Thyroid gland (tissue), 4 donors: ENCODE measurements at places on chromosomes 1 and 21.

DNA sequence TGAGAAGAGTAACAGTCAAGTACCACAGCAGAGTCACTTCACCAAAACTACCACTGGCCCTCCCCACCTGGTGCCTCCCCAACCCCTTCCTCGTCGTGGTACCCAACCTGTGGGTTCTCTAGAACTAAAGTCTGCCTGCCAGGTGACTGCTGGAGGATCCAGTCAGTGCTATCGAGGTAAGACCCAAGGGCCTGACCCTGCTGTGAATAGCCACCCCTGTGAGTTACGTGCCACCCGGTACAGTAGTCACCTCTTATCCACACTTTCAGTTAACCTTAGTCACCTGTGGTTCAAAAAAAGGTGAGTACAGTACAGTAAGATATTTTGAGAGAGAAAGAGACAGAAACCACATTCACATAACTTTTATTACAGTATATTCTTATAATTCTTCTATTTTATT is 16.5 kb downstream of the TTF2 start:
- DNase-seq, result no peak

- peak; percentile 64 for DNase-seq
These were observed 520 bp downstream of the PLEKHN1 start for GRCh38 chr1:966704-967300.

DNA sequence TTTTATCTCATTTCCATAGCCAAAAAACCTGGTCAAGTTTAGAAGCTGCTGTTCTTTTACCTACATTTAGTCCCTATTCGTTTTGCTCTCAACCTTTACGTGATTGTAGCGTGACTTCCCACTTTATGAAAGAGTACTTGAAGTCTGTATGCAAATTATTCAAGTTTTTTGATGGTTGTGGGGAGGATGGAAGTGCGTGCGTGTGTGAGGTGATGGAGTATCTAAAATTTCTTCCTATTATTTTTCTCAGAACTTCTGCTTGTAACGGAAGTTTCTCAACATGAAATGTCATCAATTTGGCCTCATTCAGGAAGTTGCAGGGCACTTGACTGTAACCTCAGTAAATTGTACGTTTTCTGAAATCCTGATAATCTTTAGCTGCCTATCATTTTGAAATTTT is 64.0 kb downstream of the SAMSN1 start:
- no peak for DNase-seq

DNA sequence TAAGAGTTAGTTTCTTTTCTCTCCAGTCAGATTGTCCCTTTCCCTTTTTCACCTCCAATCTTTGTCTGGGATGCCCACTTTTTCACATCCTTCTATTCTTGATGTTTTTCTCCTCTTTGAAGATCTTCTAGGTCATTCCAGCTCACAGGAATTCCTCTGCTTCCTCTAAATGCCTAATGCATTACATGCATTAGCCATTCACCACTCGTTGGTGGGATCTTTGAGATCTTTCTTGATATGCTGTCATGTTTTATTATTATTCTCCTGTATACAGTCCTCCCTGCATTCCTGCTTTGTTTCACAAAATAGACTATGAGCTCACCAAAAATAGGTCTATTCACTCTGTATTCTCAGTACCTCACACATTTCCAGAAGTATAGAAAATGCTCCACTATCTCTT is 129.0 kb downstream of the LYPLAL1 start:
- no peak for DNase-seq

- no peak for DNase-seq
These were observed 49.6 kb upstream of the PSMG1 start for GRCh38 chr21:39232861-39233291.

DNA sequence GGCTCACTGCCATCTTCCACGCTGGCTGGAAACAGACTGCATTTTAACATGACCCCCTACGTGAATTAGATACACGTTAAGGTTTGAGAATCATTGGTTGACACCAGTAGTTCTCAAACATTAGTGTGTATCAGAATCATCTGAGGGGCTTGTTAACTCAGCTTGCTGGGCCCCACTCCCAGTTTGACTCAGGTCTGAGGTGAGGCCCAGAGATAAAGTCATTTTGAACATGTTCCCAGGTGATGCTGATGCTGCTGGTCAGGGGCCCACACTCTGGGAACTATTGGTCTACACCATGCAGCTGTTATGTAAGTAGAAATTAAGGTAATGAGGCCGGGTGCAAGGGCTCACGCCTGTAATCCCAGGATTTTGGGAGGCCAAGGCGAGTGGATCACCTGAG is 1.3 kb downstream of the LSM10 start:
- no peak for DNase-seq

DNA sequence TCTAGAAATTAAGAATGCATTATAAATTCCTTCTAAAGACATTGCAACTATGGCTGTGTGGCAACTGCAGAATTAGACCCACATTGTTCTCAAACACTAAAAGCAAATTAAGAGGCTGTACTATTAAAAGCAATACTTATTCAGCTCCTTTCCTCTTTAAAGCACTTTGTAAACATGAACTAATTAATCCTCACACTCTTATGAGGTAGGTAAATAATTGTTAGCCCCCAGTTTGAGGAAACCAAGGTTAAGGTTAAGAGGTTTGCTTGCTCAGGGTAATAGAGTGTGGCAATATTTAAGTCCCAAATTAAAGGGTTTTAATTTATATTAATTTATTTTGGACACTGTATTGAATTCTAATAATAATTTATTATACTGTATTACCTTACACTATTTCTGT is 553.8 kb downstream of the LRRIQ3 start:
- no peak for DNase-seq

DNA sequence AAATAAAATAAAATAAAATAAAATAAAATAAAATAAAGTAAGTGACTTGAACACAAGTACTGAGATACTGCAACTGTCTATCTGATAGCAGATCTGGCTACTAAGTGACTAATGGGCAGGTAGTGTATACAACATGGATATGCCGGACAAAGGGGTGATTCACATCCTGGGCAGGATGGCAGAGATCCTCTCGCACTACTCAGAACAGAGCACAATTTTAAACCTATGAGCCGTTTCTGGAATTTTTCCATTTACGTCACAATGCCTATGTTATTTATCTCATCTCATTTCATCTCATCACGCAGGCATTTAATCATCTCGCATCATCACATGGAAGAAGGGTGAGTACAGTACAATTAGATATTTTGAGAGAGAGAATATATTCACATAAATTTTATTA is 233.3 kb upstream of the COA6 start:
- DNase-seq, result no peak

DNA sequence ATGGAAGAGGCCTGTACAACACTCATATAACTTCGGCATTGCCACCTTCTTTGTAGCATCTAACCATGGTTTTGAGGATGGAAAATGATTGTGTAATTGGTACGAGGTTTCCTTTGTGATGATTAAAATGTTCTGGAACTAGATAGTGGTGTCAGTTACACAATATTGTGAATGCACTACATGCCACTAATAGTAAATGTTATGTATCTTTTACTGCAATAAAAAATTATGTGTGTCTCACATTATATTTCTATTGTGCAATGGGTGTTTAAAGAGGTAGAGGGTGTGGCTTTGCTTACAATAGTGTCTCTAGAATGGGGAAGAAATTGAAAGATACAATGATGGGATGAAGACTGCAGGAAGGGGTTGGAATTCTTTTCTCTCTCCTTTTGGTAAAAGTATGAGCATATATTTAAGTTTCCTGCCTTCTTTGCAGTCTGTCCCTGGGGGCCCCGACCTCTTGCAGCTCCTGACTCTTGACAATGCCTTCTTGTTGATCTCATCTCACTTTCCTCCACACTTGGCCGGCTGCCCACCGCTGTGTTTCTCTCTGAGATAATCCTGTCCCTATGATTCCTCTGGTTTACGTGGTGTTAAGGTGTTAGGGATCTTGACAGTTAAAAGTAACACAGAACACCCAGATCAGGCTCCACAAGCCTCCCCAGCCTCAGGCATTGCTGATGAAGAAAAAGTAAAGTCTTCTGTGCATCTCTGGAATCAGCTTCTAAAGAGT is 39.3 kb downstream of the MTARC1 start:
- no peak for DNase-seq

DNA sequence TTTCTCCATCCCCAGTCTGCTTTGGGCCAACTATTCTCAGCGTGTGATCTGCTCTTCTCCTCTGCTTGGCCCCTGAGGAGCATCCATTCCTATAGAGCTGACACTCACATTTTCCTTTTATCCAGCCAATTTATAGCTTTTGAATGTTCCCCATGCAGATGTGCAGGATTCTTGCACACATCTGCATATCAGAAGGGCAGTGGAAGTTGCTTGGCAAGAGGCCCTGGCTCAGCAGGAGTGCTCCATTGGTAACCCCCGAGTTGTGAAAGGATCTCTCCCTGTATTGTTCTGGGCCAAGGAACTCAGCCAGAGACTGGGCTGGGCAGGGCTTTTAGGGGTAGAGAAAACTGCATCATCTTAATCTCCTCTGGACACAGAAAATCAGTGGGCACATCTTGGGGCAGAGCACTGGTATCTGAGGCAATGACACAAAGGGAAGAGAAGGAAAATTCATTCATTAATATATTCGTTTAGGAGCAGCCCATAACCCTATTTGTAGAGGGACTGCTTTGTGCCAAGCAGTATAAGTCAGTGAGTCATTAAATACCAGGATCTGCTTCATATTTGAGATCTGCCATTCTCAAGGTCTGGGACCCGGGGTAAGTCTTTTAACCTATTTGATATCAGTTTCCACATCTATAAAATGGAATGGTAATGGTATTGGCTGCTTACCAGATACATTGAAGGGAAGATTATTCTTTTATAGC is 31.0 kb upstream of the BEND5 start:
- no peak for DNase-seq

DNA sequence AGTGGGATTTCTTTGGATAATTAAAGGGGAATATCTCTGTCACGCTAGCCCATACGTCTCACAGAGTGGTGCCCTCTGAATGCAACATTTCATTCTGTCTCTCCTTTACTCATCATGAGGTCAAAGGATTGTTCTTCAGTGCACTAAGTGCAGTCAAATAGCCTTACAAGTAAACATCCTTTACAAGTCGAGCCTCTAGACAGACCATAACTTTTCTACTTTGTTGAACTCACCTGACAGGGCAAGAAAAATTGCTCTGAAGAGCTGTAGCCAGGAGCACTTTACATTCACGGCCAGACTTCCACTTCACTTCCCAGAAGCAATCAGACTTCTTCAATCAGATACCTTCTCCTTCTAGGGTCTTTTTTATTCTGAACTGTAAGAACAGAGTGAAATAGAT is 768.0 kb upstream of the TMPRSS15 start:
- no peak for DNase-seq

- peak; percentile 63 for DNase-seq
These were observed 1.4 kb downstream of the UCK2 start for GRCh38 chr1:165828669-165829329.

GRCh38 chr1:85366391-85367170 is 90.1 kb upstream of the BCL10 start:
- no peak for DNase-seq

DNA sequence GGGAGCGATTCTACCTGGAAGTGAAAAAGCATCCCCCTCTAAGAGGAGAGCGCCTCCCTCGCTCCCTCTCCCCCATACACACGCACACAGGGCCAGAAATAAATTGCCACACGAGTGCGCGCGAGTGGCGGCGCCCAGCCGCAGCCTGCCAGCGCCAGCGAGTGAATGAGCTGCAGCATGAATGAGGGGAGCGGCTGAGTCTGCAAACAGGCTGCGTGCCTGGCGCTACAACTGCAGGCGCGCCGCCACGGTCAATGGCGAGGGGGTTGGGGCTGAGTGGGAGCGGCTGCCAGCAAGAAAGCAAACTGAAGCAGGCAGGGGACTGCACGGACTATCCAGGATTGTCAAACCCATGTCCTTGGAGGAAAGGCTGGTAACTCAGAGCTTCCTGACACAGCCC is 2.2 kb downstream of the CAMK1G start:
- DNase-seq, result peak; percentile 73

DNA sequence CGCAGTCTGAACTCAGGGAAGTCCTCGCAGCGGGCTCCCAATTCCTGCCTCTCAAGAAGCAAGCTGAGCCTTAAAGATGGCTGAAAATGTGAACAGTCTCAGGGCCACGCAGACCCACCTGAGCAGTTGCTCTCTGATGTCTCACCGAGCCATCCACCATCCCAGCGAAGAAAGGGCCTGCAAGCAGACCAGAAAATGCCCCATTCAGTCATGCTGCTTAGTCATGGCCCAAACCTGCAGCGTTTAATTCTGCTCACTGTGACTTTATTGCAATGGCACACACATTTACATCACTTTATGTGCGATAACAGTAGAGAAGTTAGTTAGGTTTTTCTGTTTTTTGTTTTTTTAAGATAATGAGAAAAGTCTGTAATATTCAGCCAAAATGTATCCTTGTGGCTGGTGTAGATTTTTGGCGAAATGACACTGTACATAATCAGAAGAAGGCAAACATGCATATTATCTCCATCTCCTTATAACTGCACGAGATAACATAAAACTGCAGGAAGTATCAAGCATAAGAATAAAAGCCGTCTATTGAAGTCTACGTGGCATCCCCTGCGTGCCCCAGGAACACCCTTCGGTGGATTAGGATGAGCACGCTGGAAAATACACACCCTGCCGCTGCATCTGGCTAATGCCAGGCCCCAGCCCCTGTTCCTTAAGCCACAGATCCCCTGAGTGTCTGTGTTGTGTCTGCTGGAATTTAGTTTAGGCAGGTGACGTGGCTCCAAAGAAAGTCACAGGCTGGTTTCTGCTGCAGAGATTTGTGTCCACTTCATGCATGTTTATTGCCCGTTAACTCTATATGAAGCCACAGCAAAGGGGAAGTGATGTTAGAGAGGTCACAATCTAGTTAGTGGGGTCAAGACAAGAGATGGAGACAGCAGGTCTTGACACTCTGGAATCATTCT is 119.8 kb upstream of the IRF2BP2 start:
- DNase-seq, result no peak

DNA sequence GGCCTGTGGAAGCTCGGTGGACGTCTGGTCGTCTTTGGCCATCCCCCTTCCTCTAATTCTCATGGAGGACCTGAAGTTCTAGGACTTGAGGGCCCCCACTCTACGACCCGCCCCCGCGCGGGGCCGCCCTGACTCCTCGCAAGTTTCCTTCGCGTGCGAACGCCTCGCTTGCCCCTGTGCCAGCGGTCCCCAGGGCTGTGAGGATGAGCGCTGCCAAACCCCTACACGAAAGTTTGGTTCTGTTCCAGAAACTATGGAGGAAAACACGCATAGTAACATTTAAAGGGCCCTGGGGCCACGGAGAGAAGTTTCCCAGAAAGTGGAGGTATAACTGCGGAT is 304 bp upstream of the GNG12 start:
- no peak for DNase-seq

DNA sequence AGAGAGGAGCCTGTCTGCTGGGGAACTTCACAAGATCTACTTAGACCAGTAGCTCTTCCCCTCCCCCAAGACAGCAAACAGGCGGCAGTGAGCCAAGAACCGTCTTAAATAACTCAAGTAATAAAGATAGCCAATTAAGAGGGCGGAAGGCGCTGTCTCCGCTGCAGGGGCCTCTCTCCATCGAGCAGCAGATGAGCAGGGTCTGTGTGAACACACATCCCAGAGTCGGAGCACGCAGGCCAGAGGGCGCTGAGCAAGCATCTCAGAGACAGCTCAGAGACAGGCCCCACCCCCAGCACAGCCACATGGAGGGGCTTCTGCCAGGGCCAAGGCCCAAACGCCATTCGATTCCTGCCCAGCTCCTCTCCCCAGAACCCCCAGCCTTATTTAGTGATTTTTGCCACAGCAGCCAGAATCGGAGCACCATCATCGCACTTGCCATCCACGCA is 11.1 kb downstream of the IFFO2 start:
- no peak for DNase-seq
